ENCODE measurements at places on chromosomes 2 and 18.
A peak's percentile ranks its signal among the peaks of the same experiment; 100 is the strongest.

DNA sequence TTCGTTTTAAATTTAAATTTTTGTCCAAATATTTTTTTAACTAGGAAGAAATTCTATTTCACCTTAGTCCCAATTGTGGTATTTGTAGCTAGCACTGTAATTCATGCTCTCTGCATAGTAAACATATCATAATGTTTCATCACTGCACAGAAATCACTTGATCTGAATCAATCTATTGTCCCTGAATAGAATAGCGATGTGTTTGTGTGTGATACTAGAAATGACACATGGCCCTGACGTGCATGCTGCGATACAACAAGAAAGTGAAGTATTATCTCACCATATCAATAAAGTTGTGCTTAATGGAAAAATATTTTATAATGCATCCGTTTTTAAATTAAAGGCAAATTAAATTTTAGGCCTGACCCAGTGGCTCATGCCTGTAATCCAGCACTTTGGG is 10.0 kb downstream of the TTL start:
- no peak for DNase-seq

DNA sequence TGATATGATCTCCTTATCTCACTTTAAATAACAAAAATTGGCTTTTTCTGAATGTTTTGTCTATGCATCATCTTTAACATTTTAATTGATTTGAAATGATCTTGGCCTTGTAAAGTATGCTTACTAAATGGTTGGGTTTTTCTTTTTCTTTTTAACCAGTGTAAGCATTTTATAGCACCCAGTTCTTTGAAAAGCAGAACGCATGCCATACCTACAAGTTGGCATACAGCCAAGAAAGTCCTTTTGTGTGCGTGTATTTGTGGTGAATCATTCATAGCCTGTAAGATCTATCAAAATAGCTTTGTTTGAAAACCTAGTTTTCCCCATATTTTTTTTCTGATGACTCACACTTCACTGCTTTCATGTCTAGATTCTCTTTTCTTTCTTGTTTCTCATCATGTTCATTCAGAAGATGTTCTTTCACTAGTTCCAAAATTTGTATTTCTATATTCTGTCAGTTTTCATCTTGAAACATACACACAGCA is 4.1 kb upstream of the VRK2 start:
- DNase-seq: peak; percentile 46

- no peak for DNase-seq
These were observed 29.8 kb upstream of the COBLL1 start for GRCh38 chr2:164871404-164871803.

GRCh38 chr2:75606761-75607399 is 39.7 kb upstream of the MRPL19 start:
- no peak for DNase-seq

DNA sequence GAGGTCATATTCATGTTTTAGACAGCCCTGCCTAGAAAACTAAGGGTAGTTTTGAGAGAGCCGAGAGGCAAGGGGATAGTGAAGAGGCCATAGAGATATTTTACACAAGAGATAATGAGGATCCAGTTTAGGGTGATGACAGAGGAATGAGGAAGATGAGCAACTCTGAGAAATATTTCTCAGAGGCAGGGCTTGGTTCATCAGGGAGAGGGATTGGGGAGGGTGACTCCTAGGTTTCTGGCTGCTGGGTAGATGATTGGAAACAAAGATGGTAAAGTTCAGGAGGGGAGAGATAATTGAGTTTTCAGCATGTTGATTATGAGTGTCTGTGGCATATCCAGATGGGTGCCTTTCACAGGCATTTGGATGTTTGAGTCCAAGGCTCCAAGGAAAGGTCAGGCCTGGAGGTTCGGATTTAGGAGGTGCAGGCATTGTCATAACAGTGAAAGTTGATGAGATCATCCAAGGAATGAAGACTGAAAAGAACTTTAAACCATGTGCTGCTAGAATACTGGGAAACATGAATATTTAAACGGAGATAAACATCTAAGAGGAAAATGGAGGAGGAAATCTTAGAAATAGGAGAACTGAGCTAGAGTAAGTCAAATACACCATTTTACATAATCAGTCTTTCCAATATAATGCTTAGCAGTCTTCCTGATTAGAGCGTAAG is 7.4 kb downstream of the MYL12B start:
- no peak for DNase-seq

DNA sequence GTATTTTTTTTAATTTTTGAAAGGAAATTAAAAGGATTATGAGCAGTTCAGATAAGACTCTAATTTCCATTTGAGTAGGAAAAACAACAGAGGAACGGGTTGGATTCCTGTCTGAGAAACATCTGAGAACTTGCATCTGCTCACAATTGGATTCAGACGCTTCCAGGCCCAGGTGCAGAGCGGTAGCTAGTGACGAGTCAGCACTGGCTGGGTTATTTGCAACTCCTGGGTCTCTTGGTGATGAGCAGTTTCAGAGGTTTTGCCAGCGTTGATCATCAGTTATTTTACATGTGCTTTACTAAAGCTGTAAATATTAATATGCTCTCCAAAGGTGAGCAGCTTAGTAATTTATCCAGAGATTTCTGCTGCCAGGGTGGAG is 39.1 kb upstream of the B3GNT7 start:
- DNase-seq: no peak

DNA sequence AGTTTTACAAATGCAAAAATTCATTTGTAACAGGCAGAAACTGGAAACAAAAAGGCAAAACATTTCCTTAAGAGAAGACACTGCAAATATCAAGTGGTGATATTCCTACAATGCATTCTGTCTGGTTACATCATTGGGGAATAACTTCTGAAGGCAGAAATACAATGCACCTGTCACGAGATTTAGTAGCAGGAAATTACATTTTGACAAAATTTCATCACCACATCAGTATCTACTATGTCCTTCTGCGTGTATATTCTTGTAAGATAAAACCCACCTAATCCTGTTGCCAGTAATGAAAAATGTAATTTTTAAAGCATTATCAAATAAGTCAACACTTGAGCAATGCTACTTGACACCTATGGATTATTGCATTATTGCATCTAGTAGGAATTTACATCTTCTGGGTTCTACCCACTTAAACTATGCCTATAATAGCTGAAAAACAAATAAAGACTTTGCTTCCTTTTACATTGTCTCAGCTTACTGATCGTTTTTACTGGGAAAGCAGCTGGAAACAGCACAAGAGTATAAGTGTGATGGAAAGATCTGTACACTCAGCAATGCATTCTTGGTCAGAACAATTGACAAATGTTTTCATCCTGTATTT is 59.5 kb downstream of the IRS1 start:
- no peak for DNase-seq

GRCh38 chr2:64263315-64263714 is 119.1 kb upstream of the PELI1 start:
- no peak for DNase-seq

- no peak for DNase-seq
These were observed 5.5 kb upstream of the GPC1 start for GRCh38 chr2:240429872-240430491.

DNA sequence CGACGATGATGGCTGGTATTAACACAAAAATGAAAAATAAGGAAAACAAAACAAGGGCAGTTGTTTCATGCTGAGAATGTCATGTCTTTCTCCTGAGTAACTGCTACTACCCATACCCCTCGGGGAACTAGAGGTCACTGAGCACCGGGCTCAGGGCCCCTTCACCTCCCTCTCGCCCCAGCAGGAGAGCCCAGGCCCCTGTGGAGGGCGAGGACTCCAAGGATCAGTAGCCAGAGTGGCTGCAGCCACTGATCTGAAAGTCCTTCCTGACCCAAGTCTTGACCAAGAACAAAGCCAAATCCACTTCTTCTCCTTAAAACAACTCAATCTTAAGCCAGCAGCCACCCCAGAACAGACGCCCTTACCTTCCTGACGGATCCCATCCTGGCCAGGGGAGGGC is 25.5 kb downstream of the ST8SIA5 start:
- DNase-seq: no peak

DNA sequence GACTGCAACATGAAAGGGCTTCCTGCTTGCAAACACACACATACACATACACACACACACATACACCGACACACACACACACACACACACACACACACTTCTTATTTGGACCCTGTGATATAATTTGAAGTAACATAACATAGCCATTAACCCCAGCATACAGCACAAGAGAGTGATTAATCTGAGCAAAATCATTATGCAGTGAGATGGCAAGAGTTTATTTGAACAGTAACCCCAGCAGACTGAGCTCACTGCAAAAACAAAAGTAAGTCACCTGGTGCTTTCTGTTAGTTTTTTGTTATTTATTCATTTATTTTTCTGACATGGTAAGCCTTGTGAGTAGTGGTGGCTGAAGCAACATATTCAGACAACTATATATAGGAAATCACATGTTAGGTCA is 93.7 kb downstream of the NOL4 start:
- DNase-seq: no peak

- no peak for DNase-seq
These were observed 31.1 kb downstream of the RNU4ATAC start for GRCh38 chr2:121561617-121562268.

DNA sequence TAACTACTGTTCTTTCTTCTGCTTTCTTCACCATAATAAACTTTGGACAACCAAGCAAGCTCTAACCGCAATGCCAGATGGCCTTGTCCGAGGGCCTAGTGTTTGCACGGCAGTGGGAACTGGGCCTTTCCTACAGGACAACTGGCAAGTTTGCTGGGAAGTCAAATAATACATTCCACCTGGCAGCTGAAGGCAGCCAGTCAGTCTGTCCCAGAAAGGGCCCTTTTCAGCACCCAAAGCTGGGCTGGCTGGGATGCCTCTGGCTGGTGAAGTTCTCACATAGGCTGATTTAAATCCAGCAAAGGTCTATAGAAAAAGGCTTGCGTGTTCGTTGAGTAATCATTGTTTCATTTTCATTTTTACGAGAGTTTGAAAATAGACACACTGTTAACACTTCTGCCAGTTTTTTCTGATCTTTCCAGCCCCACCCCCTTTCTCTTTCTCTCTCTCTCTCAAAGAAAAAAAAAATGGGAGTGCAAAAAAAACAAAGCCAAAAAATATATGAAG is 110.0 kb upstream of the EPAS1 start:
- no peak for DNase-seq

DNA sequence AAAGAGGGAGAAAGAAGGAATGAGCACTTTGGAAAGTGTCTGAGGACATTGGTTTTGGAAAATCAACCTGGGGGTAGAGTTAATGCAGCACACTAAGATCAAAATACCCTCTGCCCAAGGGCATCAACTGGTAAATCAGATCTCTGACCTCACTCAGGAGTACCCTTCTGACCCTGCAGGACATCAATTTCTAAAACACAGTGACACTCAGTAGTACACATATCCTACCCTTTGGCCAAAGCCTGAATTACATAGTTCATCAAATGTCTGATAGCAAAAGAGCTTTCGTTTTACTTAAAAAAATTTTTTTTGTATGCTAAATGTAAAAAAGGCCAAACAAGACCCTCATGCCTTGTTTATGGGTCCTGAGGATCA is 118.4 kb upstream of the CTNNA2 start:
- DNase-seq: no peak

DNA sequence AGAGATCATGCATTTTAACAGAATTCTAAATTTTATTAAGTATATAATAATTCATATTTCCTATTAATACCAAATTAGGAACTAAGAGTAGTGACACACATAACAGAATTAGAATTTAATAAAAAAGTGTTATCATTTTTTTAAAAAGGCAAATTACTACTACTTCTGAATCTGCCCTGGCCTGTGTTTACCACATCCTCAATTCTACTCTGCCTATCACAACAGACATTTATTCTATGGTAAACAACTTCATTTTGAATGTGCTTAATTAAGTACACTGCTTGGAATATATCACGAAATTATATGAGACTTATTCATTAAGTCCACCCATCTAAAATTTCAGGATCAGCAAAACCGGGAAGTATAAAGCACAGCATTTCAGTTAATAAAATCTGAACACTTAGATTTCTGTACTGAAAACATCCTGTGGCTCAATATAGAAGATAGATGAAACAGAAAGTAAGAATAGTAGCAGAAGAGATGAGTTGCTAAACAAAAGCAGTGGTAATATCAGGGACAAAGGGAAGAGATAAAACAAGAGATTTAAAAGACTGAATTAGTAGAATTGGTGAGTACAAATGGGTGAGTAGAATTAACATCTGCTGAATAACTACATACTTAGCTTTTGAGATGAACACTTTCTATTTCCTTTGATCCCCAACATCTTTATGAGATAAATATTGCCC is 3.7 kb downstream of the SMC6 start:
- no peak for DNase-seq

- no peak for DNase-seq
These were observed 17.3 kb downstream of the LYPD6B start for GRCh38 chr2:149055751-149056150.

GRCh38 chr2:28667261-28667660 is 84.4 kb upstream of the PPP1CB start:
- DNase-seq: no peak

- no peak for DNase-seq
These were observed 112.5 kb downstream of the ZNF532 start for GRCh38 chr18:58977223-58977622.

GRCh38 chr2:112304298-112304941 is 29.0 kb downstream of the ZC3H6 start:
- no peak for DNase-seq

- peak; percentile 56 for DNase-seq
These were observed 86.1 kb downstream of the ACVR1 start for GRCh38 chr2:157789933-157790511.

- DNase-seq: peak; percentile 80
These were observed 3.3 kb upstream of the SPRED2 start for GRCh38 chr2:65435625-65436168.

- no peak for DNase-seq
These were observed 199.9 kb downstream of the ARL4C start for GRCh38 chr2:234296991-234297390.

DNA sequence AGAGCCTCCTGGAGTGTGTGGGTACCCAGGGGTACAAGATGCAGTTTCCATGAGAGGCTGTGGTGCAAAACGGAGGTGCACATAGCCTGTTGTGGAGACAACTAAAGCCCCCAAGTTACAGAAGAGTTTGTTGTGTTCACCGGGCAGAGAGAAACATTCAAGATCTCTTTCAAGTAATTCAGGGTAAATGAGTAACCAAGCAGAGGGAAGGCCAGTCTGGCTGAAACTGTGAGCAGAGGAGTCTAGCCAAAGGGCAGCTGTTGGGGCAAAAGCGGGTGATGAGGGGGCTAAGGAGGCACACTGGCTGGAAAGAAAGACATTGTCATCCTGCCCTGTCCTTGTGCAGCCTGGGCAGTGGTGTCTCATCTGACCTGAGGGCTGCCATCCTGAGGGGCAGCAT is 52.0 kb downstream of the CXCR4 start:
- DNase-seq: no peak

- no peak for DNase-seq
These were observed 21.3 kb downstream of the PSME4 start for GRCh38 chr2:53949457-53949856.
